NCI-H2081 treated with DMSO at 0.1 percent for 48 hours (cell line): ENCODE measurements at places on chromosomes 11 and 22.

GRCh38 chr11:68872216-68873003, 30.7 kb upstream of the CPT1A start:
- DNase-seq = no peak

DNA sequence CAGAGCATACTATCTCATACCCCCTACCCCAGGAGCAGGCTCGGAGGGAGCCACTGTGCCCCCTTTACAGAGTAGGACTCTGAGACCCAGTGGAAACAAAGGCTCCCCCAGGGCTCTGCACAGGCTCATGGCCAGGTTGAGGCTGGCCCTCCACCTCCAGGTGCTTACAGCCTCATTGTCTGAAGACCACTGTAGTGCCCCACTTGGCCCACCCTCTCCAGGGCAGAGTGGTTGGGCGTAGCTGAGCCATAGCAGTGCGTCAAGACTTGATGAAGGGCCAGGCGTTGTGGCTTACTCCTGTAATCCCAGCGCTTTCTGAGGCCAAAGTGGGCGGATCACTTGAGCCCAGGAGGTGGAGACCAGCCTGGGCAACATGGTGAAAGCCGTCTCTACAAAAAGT, 1.7 kb downstream of the ANKRD13D start:
- DNase-seq = no peak

GRCh38 chr11:17076517-17077239, 789 bp downstream of the RPS13 start:
- DNase-seq = no peak

DNA sequence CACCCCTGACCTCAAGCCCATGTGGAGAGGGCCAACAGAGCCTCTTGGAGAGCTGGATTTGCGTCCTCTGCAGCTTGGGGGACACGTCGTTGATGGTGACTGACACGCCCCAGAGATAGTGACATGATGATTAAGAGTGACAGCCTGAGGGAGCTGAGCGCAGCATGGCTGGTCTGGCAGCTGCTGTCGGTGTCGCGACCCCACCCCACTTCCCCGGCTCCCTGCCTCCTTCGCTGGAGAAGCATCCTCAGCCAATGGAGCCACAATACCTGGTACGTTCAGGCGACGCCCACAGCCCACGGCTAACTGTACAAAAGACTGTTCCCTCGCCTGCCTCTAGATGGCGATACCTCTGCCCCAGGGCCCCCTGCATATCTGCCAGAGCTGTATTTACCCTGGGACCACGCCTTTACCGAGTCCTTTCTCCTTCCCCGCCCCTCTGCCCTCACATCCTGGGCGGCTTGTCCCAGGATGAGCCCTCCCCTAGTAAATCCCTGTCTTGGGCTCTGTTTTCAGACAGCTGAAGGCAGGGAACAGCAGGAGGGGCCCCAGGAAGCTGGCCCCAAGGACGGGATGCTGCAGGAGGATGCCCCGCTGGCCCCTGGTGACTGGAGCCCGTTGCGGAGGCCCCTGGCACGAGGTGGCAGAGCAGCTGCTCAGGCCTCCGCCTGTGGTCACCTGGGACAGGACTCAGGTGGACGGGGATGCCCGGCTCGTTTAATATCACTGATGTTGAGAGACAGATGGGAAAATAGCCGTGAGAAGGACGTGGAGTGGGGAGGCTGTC, 90.6 kb downstream of the RPS6KA4 start:
- DNase-seq = no peak

DNA sequence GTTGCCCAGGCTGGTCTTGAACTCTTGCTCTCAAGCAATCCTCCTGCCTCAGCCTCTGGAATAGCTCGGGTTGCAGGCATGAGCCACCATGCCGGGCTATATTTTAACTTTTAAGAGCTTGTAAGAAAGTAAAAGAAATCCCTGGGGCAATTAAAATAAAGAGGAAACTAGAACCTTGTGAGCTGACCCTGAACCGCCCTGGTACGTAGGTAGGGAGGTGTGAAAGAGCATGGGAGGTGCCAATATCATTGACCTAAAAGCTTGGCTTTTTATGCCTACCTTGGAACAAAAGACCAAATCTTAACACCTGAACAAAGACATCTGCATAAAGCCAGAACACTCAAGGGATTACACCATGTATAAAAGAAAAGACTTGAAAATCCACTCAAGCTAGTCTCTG, 595.1 kb downstream of the SOX6 start:
- DNase-seq = no peak

DNA sequence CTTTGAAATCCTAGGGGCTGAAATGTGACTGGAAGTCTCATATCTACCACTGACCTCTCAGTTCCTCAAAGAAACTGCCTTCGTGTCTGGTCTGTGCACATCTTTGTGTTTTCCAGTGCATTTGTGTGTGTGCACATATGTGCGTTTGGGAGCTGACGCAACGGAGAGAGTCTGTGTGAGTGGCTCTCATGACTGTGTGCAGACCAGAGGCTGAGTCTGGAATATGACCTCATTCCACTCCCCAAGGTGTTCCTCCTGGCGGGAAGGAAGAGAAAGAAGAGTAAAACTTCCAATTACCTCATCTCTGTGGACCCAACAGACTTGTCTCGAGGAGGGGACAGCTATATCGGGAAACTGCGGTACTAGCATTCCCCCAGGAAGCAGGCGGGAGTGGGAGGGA, 16.5 kb downstream of the TUB start:
- DNase-seq = no peak

DNA sequence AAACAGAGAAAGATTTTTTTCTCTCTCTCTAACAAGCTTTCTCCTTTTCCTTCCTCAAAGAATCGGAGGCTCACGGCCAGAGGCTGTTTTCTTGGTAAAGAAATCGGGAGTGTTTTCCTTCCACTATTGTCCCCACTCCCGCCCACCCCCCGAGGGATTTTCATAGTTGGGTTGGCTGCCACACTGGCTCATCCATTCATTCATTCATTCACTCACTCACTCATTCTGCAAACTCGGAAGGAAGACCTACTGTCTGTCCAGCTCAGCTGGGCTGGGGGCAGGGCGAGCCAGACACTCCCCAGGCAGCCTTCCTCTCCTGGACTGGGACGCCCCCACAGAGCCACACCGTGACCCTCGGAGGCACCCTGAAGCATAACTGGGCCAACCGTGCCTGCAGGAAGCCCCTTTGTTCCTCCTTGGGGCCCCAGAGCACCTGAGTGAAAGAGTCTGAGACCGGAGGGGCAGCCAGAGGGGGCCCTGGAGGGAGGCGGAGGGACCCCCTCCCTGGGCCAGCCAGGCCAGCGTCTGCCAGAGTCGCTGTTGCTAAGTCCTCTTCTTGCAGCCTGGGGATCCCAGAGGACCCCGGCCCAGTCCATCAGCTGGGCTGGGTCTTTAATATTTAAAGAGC, 17.0 kb downstream of the CDKN1C start:
- DNase-seq = no peak

GRCh38 chr22:43992331-43992821, 31.7 kb upstream of the PARVB start:
- DNase-seq = no peak

GRCh38 chr11:78213526-78214330, 25.0 kb downstream of the USP35 start:
- no peak for DNase-seq

GRCh38 chr11:2202071-2202899, 30.7 kb upstream of the TH start:
- DNase-seq = no peak

- no peak for DNase-seq
Measured at GRCh38 chr11:34855021-34855753, 61.0 kb downstream of the APIP start.

DNA sequence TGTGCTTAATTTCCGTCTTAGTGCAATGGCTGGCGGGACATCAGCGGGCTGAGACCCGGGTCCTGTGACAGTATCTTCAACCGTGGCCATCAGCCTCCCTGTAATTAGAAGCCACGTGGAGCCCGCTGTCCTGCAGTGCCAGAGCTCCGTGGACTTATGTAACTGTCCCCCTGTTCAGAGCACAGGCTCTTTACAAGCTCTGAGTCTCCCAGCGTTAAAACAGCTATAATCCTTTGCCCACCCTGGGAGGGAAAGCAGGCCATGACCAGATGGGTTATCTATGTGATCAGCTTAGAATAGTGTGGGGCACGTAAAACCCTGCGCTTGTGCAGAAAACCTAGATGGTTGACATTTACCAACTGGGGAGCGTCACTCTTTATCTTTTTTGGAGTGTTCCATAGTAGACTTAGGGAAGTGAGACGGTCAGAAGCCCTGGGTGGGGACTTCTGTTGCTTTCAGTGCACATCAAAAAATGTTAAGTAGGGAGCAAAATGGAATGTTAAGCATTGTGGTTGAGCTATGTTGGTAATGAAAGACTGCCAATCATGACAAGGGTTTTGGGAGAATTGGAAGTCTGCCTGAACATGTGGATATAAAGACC, 103.5 kb upstream of the CADM1 start:
- DNase-seq = no peak

DNA sequence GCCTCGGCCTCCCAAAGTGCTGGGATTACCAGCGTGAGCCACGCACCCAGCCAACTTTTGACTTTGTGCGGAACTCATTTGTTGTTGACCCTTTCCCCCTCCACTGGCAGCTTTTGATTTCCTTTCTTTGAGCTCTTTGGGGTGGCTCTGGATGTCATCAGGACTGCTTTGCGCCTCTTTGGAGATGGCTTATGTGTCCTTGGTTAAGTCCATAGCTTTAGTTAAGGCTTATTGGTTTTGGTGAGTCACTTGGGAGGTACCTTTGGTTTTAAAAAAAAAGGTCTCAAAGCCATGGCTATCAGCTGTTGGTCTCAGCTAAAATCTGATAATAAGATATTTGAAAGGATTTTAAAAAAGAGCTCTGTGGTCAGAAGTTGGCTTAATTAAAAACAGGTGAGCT, 5.1 kb upstream of the ARSA start:
- DNase-seq = no peak

DNA sequence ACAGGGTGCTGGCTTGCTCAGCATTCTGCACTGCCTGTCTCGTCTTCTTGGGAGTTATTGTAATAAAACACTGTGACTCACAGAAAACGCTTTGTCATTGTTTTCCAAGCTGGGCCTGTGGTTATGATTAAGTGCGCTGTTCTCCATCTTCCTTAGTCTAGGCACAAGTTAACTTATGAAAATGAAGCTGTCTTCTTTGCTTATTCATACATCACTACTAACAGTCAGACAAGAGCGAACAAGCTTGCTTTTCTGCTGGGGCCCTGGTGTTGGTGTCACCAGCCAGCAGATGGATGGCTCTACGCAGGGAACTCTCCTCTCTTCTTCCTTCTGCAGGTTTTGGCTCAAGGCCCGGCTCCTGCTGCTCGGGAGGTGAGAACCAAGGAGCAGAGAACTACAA, 380.1 kb upstream of the SYN3 start:
- no peak for DNase-seq

- no peak for DNase-seq
Measured at GRCh38 chr22:24442352-24442744, 14.9 kb downstream of the ADORA2A start.

DNA sequence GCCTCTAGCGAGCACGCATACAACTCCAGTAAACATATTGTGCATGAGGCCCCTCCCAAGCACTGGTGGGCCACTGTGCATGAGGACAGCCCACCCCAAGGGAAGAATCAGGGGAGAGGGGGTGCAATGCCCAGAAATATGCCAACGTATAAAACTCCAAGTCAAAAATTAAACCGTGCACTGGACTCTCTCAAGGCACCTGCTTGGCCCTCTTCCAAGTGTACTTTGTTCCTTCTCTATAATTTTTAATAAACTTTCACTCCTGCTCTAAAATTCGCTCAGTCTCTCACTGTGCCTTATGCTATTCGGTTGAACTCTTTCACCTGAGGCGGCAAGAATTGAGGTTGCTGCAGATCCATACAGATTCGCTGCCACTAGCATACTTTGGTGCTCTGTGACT, 465.3 kb upstream of the TENM4 start:
- no peak for DNase-seq

DNA sequence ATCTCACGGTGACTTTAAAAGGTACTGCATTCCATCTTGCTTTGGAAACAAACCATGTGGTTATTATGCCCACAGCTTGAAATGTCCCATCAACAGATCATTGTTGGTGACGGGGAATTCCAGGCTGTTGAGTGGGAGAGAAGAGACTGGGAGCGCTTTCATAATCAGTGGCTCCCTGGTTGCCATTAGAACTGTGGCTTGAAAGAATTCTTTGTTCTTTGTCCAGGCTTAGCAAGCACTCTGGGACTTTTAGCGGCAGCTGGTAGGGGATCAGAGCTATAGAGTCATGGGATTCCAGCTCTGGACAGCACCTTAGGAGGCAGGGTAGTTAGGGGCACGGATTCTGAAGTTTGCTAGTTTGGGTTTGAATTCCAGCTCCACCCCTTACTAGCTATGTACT, 22.0 kb downstream of the MMP20 start:
- no peak for DNase-seq

DNA sequence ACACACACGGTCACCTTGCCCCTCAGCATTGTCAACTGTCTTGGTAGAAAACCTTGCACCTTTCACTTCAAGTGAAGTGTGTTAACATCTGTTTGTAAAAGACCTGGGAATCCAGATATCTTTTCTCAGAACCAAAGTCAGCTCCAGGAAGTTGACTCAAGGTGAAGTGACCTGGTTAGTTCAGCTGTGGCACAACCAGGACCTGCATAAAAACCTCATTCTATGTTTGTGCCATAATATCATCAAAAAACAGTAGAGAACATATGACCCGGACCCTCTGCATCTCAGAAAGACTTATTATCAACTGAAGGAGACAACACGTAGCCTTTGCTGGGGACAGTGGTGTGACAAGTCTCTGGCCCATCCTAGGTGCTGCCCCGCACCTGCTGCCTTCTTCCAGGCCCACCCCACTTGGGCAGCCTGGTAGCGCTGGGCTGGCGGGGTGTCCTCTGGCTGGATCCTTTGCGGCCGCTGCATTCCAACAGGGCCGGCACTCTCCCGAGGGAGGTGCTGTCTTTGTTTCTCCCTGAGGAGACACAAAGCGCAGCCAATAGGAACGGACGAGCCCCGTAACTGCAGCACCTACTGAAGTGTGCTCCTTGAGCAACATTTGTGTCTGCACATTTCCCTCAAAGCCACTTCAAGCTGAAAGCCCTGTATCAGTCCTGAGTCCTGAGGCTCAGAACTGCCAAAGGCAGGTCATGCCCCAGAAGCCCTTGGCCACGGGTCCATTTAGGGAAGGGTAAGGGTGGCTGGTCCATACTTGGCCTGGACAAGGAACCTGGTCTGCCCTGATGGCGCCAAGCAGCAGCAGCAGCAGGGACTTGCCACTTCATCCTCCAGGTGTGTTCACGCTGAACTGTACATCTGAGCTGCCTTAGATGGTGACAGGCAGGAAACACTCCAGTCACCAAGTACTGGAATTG, 25.2 kb downstream of the LRRC74B start:
- DNase-seq = no peak

DNA sequence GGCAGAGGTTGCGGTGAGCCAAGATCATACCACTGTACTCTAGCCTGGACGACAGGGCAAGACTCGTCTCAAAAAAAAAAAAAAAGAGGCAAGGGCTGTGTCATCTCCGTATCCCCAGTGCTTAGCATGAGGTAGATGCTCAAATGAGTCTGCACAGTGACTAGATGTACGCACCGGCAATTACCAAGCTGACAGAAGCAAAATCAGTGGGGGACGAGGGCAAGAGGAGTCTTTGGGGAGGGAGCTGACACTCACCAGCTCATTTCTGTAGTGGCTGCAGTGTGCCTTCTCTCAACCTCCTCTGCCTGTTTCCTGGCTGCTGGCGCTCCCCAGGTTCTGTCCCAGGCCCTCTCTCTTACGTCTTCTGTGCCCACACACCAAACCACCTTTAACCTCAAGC, 69.9 kb downstream of the PACSIN2 start:
- DNase-seq = no peak

GRCh38 chr11:57543593-57543992, 6.2 kb downstream of the SMTNL1 start:
- no peak for DNase-seq
